Midbrain (tissue), 1 donor: ENCODE measurements at places on chromosomes 4 and X.

DNA sequence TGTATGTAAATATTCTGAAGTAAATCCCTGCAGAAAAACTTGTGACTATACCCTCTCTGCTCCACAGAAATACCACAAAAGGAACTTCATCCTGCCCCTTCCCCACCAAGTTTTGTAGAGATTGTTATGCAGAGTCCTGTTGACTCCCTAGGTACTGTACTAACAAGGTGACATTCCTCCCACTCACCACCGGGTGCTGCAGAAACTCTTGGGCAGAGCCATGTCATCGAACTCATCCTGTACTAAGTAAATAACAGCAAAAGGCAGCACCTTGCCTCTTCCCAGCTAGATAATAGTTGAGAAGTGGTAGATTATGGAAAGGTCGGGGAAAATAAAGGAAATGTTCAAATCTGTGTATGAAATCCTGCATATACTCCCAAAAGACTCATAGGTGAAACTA lies 233.3 kb downstream of the STPG2 start:
- DNase-seq, result no peak

DNA sequence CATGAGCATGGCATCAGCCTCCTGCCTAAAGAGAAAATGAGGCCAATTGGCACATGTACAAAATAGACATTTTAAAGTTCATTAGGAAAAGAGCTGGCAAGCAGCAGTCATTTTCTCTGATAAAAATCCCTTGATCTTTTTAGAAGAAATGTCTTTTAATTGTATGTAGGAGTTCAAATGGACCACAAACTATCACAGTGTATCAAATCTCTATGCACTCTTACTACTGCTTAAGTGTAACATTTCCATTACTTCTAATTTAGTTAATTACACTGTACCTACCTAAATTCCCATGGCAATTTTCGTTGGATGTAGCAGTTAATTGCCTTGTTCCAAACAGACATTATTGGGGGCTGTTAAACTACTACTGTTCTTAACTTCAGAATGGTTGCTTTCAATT lies 233.7 kb upstream of the TECRL start:
- DNase-seq, result no peak

DNA sequence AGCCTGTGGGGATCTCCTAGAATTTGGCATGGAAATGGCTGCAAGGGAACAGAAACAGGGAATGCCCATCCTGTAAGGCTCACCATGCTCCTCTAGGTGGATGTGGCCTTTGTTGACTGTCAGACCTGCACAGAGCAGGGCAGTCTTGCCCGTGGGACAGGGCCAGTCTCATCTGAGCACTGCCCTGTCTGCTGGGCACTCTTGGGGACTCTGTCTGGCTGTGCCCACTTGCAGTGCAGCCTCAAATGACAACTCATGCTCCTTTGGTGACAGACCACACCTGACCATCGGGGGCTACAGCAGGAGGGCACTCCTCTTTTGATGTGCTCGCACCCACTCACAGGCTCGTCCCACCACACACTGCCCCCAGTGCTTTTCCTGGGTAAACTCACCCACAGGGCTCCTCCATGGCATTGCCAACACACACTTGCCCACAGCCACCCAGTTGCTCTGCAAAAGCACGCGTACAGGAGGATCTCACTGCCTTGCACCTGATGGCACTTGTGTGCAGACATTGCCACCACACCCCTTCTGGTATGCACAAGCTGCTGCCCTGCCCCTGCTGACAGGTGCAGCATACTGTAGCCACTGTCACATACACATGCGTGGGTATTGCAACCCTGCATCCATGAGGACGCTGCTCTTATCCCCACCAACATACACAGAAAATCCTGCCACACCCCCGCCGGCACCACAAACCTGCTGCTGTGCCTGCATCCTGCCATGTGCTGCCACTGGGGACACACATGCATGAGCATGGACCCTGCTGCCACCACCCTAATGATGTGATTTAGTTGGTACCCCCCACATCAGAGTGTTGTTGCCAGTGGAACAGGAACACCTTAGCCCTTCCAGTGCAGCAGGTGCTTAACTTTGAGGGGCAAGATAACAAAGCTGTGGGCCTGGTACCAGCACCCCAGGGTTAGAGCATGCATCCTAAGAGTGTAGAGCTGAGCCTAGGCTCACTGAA lies 100.1 kb upstream of the ARHGEF9 start:
- no peak for DNase-seq

DNA sequence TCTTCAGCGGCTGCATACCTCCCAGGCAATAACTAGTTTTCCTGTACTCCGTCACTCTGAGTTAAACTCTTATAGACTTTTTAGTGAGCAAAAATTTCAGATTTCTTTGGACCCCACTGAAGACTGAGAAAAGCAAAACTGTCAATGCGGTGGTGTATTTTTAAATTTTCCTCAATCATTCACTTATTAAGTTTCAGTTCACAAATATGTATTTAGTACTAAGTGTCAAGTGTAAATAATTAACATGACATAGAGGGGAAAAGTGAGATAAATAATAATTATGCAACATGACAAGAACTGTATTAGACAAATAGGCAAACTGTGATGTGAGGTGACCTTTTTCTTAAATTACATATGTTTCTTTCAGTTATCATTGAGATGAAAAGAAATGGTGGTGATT lies 124.4 kb downstream of the NAF1 start:
- no peak for DNase-seq

DNA sequence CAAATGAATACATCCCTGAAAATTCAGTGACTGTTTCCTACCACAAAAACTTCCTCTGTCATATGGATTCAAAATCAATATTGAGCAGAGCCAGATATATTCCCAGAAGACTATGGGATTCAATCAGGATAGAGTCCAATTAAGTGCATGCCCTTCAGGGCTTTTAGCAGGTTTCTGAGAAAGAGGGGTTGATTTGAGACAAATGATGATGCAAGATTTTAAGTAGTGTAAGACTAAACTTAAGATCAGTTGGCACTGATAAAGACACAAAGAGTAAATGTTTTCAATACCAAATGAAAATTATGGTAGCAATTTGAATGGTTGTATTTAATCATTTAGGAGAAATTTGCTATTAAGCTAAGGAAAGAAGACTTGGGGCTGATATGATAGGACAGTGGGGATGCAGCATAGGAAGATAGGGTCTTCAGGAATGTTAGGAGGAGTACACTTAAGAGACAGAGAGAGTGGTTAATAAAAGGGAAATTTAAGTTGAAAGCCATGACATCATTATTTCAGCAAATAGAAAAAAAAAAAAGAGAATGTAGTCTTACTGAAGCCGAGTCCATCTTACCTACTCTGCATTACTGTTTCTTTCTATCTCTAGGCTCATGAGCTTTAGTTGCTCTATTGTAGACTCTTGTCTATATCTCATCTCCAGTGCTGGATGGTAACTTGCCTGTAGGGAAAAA lies 32.0 kb upstream of the XK start:
- no peak for DNase-seq

- no peak for DNase-seq
Observed at GRCh38 chrX:13093529-13094140, 49.2 kb upstream of the FAM9C start.

- DNase-seq, result peak; percentile 40
Observed at GRCh38 chr4:128757712-128758111, 51.8 kb upstream of the JADE1 start.

- DNase-seq, result no peak
Observed at GRCh38 chr4:169720529-169720928, 37.2 kb downstream of the HPF1 start.

DNA sequence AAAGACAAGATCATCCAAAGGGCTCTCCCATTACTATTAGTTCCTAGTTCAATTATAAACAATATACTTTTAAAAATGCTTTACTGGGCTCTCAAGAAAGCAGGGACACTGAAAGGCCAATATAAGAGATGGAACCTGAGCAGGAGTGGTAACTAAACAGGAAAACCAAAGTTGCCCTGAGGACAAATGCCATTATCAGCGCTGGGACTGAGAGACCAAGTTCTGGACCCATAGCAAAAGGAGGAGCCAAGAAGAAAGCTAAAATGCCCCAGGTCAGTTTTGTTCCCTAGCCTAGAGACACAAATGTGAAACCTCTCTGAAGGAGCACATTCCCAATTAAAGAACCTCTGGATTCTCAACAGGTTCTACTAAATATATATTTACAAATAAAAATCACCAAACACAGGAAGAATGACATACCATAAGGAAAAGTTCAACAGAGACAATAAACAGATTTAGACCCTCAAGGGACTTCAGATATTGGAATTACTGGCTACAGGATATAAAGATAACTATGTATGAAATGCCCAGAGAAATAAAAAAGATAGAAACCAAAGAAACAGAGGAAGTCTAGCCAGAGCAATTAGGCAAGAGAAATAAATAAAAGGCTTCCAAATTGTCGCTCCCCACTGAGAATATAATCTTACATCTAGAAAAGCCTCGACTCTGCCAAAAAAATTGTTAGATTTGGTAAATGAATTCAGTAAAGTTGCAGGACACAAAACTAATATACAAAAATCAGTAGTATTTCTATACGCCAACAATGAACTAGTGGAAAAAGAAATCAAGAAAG lies 67.1 kb downstream of the KLHL8 start:
- DNase-seq, result no peak

- DNase-seq, result no peak
Observed at GRCh38 chrX:47209508-47210238, 8.8 kb upstream of the CDK16 start.

DNA sequence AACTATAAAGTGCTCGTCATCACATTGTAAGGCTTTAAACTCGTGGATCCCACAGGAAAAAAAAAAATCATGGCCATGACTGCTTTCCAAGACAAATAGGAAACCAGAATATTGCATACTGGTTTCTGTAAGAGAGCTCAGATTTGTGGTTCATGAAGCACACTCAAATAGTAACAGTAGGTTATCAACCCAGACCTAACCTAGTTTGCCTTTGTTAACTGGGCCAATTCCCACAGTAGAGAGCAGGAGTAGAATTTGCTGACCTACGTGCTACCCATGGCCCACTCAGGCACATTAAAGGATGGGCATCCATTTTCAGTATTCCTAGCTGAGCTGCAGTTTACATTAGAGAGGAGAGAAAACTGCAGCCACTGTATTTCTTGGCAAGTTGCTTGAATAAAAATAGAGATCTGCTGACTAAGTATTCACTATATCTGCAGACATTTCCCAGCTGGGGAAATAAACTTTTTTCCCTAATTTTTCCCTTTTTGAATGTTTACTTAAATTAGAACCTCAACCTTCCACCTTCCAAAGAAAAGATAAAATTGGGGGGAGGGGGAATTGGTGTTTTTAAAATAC lies 218.5 kb downstream of the SPANXN3 start:
- no peak for DNase-seq

DNA sequence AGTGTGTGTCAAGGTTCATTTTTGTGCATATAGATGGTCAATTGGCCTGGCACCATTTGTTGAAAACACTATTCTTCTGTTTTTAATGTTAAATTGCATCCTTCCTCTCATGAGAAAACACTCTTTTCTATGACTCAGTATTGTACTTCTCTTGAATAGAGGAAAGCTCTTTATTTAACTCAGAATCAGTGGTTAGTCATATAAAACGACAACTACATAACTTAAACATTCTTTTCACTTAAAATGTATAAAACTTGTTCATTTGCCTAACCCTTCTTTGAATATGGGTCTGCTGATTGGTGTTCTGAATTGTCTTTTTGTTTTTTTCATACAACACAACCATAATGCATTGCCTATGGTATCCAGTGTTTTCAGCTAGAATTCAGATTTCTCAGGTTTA lies 17.2 kb upstream of the MRPL1 start:
- no peak for DNase-seq

GRCh38 chr4:78551420-78552351 lies at the start of gene ANXA3:
Gene ANXA3 (plus strand): TSS chr4:78551770. CDS start chr4:78554474, 2,704 bp downstream.
- DNase-seq, result no peak

DNA sequence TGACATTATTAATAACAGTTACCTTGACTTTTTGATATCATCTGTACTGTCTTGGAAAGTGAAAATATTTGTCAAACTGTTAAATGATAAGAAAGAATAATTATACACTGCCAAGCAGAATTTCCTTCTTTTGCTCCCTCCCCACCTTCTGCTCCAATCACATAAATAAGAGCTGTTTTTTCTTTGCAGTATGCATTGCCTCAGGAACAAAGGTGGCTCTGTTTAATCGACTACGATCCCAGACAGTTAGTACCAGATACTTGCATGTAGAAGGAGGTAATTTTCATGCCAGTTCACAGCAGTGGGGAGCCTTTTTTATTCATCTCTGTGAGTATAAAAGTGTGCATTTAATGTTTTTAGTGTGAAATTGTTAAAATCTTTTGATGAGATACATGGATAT lies 66.1 kb downstream of the CCKAR start:
- no peak for DNase-seq

- no peak for DNase-seq
Observed at GRCh38 chr4:71266090-71266794, 72.6 kb upstream of the SLC4A4 start.

DNA sequence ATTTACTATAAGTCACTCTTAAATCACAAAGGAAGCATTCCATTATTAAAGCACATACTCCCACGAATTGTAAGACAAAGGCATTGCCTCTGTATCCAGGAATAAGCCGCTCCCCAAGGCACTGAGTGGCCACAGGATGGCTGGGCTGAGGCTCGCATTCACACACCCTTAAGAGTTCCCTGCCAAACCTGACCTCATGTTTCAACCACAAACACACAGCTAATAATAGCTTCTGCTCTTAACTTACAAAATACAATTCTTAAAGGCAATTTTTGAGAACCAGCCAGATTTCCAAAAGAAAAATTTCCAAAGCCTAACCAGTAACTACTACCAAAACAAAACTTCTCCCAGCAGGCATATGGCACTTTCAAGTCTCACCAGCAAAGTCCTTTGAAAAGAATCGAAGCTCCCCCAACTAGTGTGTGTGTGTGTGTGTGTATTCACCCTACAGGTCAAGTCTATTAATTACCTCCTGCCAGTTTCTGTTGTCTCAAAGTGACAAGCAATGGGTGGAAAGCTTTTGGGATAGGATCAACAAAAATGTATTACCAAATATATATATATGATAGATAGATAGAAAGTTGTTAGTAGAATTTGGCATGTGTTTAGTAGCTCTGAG lies 36.0 kb downstream of the ARHGAP6 start:
- DNase-seq, result no peak

DNA sequence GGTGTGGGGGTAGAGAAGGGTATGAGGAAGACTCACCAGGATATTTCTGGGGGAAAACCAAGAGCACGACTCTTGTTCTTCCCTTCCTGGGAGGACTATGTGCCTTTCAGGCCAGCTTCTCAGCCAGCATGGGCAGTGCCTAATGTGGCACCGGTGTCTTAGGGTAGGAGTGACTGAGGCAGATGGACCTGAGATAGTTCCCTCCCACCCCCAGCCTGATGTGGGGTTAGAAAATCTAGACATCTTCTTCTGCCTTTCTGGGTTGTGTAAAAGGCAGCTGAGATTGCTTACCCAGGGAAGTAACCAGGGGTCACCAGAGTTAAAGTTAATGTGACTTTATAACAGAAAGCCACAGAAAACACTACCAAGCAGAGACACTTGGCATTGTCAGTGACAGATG lies 127.3 kb downstream of the TMA16 start:
- DNase-seq, result no peak

DNA sequence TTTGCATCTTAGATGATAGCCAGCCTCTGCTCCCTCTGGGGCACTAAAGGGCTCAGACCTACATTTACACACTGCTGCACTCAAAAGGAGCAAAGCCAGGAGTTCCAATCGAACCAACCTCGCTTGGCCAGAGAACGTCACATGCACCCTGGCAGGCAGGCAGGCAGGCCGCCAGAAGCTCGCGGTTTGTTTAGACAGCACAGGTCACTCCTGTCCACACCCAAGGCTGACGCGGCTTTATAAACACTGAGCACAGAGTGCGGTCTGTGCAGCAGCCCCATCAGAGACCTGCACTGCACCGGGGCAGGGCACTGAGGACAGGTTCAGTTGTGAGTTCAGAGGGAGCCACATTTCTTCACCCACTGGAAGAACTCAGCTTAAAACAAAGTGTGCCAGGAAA lies 143.9 kb downstream of the BCOR start:
- DNase-seq, result no peak
